ENCODE measurements at places on chromosomes 11 and 22.

- ATAC-seq = no peak
Measured at GRCh38 chr11:63180536-63180935, 36.5 kb upstream of the SLC22A24 start.

DNA sequence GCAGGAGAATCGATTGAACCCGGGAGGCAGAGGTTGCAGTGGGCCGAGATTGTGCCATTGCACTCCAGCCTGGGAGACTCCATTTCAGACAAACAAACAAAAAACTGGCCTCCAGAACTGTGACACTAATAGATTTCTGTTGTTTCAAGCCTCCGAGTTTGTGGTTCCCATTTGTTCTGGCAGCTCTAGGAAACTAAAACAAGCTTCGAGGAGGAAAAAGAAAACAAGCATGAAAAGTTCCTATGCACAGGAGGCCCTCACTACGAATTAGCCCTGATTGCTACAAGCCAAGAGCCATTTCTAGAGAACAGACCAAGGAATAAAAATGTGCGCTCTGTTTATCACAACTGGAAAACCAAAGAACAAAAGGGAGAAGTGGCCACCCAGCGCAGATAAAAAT is 47.8 kb upstream of the SHANK2 start:
- ATAC-seq = no peak

GRCh38 chr11:119419834-119420492 is 3.0 kb downstream of the THY1 start:
- no peak for ATAC-seq

DNA sequence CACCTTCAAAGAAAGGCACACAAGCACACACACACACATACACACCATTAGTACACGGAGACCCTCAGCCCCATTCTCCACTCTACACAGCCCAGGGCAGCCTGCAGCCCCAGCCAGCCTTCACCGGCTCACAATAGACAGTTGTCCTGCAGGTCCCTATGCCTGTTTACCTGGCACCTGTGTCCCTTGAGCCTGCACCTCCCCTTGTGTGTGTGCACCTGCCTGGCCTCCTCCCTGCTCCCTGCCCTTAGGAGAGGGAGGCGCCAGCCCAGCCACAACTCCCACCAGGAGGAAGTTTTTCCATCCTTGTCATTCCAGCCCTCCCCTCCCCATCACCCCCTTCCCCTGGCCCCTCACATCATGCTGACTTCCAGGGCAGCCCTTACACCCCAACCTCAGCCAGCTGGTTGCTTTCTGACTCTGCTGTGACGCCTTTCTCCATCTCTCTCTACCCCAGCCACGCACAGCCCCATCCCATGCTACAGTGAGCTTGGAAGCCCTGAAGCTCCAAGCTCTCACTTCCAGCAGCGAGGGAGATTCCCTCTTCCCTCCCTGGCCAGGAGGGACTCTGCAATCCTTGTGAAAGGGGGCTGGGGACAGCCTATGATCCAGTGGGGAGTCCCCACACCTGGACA is 4.4 kb downstream of the AHNAK start:
- ATAC-seq = no peak

GRCh38 chr11:46895821-46896220 is 22.5 kb downstream of the LRP4 start:
- peak; percentile 15 for ATAC-seq

GRCh38 chr22:40251106-40251505 is 73.4 kb downstream of the TNRC6B start:
- no peak for ATAC-seq

DNA sequence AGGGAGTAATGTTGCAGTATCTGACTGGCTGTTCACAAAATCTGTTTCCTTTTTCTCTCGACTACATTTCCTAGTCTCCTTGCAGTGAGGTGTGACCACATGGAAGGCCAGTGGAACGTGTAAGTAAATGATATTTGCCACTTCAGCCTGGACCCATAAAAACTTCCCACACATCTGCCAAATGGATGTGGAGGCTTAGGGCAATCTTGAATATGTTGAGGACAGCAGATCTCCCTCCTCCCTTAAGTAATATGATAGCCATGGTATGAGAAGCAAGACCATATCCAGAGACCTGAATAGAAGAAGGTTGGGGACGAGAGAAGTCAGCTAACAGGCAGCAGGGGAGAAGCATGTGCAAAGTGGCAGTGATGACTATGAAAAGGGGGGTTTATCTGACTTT is 33.0 kb upstream of the C11orf87 start:
- ATAC-seq = no peak

GRCh38 chr11:116504541-116505297 is 268.1 kb downstream of the BUD13 start:
- ATAC-seq = no peak

DNA sequence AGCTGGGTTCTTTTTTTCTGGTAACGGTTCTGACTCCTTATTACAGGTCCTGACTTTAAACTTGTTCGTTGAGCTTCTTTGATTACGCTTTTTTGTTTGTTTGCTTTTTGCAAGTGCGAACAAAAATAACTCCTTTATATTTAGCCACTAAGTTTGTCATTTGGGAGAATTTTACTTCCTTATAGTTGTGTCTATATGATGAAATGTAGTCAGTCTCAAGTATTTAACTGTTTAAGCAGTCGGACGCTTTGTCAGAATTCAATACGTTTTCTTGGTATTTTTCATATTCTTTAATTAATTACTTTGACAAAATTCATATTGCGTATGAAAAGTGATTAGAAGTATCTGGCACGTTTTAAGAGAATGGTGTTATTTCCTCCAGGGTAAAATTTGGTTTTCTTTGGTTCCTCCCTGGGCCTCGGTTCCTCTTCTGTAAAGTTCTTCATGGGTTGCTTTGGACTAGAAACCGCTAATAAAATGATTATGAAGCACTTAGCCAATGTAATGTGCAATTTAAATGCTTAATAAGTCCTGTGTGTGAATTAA is 1.3 kb downstream of the CBL start:
- ATAC-seq = no peak

DNA sequence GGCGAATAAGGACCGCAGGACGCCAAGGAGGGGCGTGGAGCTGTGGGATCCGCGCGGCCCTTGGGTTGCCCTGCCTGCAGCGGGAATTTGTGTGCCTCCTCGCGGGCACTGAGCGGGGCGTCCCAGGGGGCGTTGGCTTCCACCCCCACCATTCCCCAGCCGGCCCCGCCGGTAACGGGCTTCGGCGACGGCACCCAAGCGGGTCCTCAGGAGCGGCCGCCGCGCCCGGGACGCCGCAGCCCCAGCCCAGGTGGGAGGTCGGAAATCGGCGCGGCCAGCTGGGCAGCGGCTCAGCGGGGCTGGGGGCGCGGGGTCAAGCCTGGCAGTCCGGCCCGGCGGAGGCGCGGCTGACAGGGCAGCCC is 320 bp downstream of the CLTCL1 start:
- peak; percentile 69 for ATAC-seq

DNA sequence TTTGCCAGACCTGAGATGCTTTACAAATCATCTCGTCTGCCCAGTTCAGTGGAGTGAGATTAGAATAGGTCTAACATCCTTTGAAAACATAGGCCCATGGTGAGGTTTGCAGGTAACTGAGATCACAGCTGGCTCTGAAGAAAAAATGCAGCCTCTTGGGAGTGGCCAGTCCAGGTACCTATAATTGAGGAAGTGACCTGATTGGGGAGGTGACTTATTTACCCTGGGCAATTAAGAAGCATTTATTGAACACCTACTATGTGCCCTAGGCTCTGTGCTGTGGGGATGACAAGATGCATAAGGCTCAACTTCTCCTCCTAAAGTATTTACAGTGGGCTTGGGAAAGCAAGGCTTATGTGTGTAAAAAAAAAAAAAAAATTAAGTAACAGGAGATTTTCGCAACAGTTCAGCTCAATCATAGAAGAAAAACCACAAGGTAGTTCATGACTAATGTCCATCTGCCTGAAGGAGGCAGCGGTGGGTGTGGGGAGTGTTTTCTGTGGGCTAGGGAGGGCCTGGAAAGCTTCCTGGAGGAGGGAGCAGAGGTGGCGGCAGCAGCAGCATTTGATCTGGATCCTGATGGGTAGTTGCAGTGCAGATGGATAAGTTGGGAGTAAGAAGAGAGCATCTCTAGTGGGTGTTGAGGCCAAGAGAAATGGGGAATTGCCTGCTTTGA is 16.1 kb downstream of the MICAL2 start:
- ATAC-seq = peak; percentile 13

DNA sequence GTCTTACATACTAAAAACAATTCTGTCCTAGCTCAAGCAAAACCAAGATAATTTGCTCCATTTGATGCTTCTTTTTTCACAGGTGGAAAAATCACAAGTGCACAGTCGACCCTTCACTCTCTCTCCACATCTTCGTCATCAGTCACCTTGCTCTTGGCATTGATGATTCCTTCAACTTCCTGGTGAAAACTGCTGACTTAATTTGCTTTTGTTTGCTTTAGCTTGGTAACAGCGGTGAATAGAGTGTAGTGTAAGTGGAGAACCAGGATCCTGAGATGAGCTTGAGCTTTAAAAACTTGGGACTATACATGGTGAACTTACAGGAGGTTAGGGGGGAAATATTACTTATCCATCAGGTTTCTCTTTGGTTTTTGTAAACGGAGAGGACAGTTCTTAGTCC is 331.1 kb upstream of the ARHGAP42 start:
- no peak for ATAC-seq

DNA sequence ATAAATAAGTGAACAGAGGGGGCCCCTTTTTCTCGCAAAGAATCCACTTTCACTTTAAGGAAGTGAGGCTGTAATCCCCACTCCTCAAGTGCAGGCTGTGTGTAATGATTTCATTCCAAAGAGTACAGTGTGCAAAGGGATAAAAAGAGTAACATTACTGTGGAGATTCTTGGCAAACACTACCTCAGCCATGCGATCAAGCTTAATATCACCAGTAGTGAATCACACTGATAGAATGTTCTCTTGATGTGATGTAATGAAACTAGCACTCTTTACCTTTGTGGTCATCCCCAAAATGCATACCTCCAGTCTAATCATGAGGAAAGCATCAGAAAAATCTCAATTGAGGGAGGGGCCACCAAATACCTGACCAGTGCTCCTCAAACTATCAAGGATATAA is 246.1 kb upstream of the CHORDC1 start:
- ATAC-seq = no peak

GRCh38 chr11:61133956-61134662 is 27.1 kb downstream of the VPS37C start:
- ATAC-seq = no peak

DNA sequence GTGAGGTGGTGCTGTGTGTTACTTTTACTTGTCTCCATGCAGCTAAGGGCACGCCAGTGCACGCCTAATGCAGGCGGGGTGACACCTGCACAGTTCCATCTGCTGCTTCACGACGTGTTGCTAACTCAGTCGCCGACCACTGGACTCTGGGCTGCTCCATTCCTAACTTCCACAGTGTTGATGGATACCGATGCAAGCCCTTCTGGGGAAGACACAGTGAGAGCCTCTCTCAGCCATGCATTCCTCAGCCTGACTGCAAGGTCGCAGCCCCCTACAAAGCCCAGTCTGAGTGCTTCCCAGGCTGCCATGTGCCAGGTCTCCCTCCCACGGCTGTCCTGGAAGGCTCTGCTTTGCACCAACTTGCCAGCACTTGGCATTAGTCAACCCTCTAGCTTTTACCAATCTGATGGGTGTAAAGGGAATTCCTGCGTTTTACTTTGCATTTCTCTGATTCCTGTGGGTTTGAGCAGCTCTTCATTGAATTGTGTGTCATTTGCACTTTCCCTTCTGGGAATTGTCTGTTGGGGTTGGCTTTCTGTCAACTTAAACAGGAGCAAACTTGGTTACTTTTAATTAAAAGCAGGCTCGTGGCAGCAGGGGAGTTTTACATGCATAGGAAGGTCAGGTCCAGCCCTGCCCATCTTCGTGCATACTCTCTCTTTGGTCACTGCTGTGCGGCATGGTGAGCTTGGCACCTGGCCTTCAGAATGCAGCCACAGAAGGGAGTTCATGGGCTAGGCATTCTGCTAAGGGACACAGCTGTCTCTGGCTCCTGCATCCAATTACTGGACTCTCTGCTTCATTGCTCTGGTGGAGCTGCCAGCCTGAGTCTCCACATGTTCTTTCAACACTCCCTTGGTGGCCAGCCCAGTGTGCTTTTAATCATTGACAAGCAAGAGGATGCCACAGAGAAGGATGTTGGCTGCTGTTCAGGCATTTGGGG is 34.6 kb upstream of the SHANK2 start:
- ATAC-seq = no peak

DNA sequence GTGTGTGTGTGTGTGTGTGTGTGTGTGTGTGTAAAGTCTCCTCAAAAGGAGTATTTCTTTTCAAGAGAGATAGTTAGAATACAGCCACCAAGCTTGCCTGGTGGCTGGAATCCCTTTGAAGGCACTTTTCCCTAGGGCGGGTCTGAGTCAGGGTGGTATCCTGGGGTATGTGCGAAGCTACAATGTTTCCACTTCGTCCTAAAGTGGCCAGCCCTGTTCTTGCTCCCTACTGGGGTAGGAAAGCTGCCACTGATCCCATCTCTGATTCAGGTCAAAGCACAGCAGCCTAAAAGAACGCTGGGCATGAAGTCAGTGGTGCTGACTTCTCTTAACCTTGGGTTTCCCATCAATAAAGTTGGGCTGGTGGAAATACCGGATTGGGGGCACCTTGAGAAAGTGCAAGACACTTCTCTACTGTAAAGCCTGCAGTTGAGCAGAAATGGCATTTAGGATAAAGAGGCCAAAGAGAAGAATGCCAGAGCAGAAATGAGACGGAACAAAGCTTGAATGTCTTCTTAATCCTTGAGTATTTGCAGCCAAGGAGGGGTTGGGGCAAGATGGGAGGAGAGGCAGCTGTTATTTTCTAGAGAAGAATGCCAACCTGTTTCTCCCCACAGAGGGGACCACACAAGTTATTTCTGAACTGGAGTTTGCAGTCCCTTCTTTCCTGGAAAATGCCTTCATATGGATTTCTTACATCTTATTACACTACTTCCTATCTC is 35.3 kb downstream of the ZNRF3 start:
- ATAC-seq = peak; percentile 17

- peak; percentile 81 for ATAC-seq
Measured at GRCh38 chr11:74636630-74637184, 44.3 kb downstream of the POLD3 start.

DNA sequence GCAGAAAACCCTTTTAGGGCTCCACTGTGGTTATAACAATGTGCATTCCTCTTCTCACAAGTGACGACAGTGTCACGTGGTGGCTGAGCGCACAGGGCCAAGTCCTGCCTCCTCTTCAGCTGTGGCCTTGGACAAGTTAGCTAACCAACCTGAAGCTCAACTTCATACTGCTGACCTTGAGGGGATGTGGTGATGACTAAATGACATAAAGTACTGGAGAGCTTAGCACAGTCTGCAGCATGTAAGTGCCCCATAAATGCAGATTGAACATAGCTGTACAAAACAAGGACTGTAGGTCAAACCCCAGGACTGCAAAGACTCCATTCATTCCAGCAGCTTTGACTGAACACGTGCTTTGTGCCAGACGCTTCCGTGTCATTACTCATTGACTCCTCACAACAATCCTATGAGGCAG is 20.1 kb upstream of the MRGPRX2 start:
- ATAC-seq = peak; percentile 4

GRCh38 chr11:120068114-120068573 is 69.8 kb downstream of the TRIM29 start:
- ATAC-seq = peak; percentile 91

DNA sequence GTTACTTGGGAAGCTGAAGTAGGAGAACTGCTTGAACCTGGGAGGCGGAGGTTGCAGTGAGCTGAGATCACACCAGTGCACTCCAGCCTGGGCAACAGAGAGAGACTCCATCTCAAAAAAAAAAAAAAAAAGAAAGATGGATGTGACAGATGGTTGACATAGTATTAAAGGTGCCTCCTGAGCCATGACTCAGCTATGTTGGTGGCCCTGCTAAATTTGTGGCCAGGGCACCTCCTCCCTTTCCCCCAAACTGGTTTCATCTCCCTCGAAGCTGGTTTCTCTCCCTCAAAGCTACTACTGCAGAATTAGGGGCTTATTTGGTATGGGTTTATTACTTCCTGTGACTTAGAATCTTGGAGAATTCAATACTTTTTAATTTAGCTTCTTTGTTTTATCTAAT is 31.5 kb downstream of the SDHD start:
- ATAC-seq = no peak

- no peak for ATAC-seq
Measured at GRCh38 chr11:2519517-2519861, 74.7 kb downstream of the KCNQ1 start.

All from SK-N-SH treated with all-trans-retinoic acid at 6 μM for 48 hours (cell line).